ENCODE measurements at places on chromosomes 5 and 9.

DNA sequence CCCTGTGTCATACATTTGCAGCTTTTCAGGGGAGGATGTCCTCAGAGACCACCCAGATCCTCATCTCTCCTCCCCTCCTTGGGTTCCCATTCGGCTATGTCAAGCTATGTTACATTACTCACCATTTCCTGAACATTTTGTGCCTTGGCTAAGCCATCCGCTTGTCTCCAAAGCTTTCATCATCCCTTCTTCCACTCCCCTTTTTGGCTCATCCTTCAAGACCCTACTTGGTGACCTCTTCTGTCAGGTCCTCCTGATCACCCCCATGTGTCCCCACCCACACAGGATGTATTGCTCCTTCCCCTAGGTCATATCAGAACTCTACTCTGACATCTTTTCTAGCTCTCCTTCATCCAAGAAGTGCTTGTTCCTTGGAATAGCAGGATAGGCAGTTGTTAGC, 81.8 kb downstream of the BOD1 start:
- DNase-seq = no peak

- no peak for DNase-seq
Measured at GRCh38 chr5:1524481-1524798, 680 bp upstream of the LPCAT1 start.

DNA sequence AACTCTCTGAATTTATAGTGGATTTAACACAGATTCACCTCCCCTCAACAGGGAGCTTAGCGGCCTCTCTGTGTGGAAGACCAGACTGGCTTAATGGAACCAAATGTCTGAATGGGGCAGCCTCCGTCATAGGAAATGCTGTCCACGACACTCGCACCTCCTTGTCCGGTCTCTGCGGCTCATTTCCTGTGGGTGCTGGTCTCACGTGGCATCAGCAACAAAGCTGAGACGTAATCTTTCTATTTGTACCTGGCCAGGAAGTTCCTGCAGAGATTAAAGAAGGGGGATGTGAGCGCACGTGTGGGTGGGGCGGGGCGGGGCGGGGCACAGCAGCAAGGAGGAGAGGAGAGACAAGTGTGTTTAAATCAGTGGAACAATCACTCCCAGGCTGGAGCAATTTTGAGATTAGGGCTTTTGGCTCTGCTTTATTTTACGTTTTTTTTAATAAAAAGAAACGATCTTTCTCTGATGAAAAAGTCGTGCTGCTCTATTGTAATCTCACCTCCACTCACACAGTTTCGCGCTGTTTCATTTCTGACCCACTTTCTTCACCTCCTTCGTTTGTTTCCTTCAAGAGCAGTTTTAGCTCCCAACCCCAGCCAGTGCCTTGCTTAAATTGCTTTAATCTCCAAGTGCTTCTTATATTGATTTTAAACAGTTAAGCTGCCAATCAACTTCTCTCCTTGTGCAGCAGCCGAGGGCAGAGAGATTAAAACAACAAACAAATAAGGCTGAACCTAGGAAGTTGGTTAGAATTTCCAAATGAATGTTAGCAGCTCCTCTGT, 132.2 kb upstream of the ASTN2 start:
- no peak for DNase-seq

- peak; percentile 36 for DNase-seq
Measured at GRCh38 chr9:91557327-91557726, 133.7 kb upstream of the NFIL3 start.

GRCh38 chr9:86126998-86127972, 27.9 kb upstream of the GOLM1 start:
- peak; percentile 67 for DNase-seq

GRCh38 chr9:22683700-22684075, 237.1 kb downstream of the DMRTA1 start:
- DNase-seq = peak; percentile 70

DNA sequence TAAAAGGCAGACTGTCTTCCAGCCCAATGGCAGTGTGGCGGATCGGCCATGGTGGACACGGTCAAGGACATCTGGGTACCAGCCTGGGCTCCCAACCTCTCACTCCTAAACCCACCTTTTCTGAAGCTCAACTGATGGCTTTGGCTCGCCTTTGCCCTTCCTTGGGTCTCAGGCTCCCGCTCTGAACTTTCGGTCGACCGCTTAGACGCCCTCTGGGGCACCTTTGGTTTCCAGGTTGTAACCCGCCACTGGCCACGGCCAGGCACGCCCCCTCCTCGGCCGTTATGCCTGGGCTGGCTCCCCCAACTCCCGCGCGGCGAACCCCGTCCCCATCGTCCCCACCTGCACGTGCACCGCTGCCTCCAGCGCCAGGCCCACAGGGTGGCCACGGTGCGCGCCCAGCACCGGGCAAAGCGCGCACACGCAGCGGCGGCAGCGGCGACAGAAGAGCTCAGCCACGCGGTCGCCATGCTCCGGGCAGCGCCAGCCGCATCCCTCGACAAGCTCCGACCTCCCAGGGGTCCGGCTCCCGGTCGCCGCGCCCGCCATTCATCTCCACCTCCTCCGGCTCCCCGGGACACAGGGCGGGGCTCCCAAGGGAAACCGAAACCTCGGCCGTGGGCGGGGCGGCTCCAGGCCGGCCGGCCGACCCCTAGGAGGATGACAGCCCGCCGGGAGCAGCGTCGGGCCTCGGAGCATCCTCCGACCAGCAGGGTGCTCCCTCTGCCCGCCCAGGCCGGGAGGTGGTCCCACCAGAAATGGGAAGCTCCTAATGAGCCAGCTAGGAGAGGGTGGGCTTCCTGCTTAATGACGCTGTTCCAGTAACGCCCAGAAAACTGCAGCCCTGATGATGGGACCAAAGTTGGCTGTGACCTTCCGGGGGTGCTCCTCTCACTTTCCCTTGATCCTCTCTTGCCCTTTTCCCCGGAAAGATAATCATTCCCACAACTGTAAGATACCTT, at the start of gene TRIM14:
TSS of gene TRIM14 (minus strand) at position 583 of the 962 bp plus-strand sequence. CDS start at position 549, 34 bp downstream.
- peak; percentile 75 for DNase-seq

DNA sequence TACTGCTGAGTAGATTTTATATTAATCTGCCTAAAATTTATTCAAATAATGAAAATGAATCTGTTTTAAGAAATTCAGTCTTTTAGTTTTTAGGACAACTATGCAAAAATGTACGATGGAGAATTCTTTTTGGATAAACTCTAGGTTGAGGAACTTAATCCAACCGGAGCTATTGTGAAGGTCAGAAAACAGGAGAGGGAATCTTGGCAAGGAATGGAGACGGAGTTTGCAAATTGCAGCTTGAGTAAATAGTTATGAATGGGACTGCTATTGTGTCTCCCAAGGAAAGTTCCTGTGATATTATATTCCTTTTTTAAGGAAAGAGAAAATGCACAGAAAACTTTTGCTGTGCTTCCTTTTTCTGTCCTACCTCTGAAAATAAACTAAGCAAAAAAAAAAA, 67.9 kb downstream of the IQGAP2 start:
- no peak for DNase-seq

DNA sequence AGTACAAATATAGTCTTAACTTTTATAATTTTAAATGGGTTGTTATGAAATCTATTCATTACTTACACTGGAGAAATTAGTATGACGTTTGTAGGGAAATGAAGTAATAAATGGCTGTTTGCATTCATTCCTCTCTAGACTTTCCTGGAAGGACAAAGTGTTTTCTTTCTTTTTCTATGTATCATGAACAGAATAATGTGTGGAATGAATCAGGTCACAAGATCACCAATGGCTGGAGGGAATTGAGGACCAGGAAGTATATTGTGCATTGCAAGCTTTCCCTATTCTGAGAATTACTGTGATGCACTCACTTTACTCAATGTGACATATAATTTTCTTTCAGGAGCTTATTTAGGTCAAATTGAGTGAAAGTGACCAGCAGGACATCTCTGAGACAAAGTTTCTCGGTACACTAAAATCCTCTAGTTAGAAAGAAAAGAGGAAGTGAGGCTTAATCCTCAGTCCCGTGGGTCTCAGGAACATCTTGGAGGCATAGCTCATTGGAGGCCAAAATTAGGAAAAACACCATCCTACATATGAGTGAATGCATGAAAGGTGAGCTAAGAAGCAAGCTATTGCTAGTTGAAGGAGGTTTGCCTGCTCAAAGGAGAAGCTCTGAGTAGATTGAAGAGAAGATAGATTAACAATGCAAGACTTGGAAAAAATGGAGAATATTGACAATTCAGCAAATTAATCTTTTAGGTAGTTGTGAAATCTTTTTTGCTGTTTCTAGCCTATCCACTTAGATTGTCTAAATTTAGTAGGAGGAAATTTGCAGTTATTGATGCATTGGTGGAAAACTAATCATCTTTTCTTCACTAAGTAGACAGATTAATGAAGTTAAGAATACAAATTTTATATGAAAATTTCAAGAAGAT, 28.0 kb downstream of the ERAP2 start:
- DNase-seq = peak; percentile 71

DNA sequence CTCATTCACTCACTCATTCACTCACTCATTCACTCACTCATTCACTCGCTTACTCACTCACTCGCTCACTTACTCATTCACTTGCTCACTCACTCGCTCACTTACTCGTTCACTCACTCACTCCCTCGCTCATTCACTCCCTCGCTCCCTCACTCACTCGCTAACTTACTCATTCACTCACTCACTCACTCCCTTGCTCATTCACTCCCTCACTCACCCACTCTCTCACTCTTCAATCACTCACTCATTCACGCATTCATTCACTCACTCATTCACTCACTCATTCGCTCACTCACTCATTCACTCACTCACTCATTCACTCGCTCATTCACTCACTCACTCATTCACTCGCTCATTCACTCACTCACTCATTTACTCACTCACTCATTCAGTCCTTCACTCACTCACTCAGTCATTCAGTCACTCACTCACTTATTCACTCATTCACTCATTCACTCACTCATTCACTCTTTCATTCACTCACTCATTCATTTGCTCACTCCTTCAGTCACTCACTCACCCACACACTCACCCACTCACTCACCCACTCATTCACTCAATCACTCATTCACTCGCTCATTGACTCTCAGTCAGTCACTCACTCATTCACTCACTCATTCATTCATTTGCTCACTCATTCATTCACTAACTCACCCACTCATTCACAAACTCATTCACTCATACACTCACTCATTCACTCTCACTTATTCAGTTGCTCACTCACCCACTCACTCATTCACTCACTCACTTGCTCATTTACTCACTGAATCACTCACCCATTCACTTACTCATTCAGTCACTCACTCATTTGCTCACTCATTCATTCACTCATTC, 36.0 kb upstream of the NOTCH1 start:
- no peak for DNase-seq

GRCh38 chr5:180373454-180373853, 20.3 kb upstream of the GFPT2 start:
- no peak for DNase-seq

GRCh38 chr9:79633558-79633957, 61.8 kb downstream of the TLE4 start:
- DNase-seq = no peak

- DNase-seq = no peak
Measured at GRCh38 chr9:37264539-37264938, 144.2 kb downstream of the ZCCHC7 start.

DNA sequence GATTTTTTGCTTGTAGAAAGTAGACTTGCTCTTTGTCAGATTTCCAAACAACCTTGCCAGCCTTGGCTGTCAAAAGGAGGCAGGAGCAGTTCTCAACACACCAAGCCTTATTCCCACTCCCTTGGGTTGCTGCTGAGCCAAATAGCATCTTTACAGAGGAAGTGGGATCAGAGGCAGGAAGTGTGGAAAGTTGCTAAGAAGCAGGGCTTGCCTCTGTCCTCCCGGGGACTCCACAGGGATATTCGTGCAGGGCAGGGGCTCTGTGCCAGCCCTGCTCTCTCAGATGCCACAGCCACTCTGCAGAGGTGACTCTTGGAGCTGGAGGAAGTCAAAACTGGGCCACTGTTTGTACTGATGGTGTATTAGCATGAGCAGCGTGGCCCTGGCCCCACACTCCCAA, 24.3 kb downstream of the PTPDC1 start:
- DNase-seq = no peak

GRCh38 chr9:68454579-68455334, 85.9 kb downstream of the TMEM252 start:
- no peak for DNase-seq

DNA sequence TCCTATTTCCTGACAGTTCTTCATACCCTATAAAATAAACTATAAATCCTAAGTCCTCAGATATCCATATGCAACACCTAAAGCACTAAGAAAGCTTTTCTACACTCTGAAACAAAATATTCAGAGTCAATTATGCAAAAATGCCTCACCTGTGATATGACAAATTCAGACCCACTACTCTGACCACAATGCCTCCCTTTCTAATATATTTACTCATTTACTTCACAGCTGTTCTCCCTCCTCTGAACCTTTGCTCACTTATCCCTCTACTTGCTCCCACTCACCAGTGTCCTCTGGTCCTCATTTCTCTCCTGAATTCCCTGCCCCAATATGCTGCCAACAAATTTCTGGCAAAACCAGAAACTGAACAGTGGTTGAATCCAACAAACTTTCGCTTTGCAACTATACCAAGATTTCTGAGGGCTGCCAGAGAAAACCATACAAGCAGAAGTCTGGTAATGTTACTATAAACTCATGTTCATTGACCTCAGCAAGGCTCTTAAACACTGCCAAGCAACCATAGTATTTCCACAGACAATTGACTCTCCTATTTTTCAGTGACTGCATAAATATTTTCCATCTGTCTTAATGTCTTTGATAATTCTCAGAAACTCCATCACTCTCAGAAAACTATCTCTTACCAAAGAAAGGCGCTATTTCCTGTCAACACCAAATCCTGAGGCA, 7.1 kb downstream of the CCNH start:
- DNase-seq = no peak

DNA sequence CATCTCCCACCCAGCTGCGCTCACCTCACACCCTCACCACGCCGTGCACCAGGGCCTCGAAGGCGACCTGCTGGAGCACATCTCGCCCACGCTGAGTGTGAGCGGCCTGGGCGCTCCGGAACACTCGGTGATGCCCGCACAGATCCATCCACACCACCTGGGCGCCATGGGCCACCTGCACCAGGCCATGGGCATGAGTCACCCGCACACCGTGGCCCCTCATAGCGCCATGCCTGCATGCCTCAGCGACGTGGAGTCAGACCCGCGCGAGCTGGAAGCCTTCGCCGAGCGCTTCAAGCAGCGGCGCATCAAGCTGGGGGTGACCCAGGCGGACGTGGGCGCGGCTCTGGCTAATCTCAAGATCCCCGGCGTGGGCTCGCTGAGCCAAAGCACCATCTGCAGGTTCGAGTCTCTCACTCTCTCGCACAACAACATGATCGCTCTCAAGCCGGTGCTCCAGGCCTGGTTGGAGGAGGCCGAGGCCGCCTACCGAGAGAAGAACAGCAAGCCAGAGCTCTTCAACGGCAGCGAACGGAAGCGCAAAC, 1.1 kb downstream of the POU4F3 start:
- no peak for DNase-seq

- no peak for DNase-seq
Measured at GRCh38 chr5:5951953-5952352, 426.4 kb downstream of the MED10 start.

DNA sequence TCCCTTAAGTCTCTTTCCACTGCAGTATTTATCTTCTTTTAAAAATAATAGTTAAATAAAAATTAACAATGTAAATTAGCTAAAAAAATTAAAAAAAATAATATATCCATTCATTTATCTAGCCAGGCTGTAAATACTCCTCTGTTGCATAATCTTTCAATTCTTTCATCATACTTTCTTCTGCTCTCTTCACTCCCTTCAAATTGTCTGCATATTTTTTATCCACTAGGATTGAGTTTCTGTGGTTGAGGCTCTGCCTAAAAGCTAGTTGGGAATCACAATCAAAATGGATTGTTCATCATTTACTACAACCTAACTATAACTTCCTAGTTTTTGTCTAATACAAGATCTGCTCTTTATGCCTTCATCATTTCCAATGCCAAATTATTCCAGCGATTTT, 182.2 kb downstream of the PDE4D start:
- DNase-seq = peak; percentile 39

Measured in adipocyte (in vitro differentiated cells).